ENCODE measurements at places on chromosomes 5 and 9.

- DNase-seq = no peak
These were observed 1.5 kb downstream of the NFIL3 start for GRCh38 chr9:91421971-91422757.

DNA sequence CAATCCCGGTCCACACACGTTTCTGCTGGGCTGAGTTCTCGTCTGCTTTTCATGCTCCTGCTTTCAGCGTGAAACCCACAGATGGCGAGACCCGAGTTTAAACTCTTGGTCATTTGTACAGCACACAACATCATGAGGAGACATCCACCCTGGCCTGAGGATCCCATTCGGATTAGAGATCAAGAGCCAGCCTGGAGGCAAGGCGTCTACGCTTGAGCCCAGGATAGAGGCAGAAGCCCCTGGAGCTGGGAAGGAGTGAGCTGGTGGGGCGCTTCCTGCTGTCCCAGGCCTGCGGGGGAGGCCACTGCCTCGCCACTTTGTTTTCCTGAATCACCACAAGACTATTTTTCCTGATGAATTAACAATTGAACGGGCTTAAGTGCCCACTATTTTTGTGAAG lies 281.9 kb upstream of the IRX4 start:
- no peak for DNase-seq

GRCh38 chr5:134184155-134185135 lies 7.7 kb upstream of the SKP1 start:
- DNase-seq = peak; percentile 60

DNA sequence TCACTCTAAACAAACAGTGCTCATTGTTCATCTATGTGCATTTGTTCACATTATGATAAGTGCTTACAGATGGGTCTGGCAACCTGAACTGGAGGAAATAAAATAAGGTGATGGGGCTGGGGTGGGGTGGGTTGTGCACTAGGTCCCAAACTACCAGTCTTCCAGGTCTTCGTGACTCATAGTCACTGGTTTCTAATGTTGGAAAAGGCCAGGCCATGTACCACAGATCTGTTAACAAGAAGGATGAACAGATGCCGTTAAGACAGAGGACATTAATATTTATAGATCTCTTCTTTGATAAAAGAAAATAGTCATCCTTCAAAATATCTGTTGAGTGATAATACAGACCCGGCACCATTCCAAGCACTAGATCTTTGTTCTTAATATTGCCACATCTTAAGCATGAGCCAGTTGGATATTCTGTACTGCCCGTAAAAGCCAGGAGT lies 71.4 kb upstream of the STARD4 start:
- no peak for DNase-seq

- DNase-seq = no peak
These were observed 104.4 kb downstream of the FRMD3 start for GRCh38 chr9:83433846-83434245.

GRCh38 chr9:83056174-83056573 lies 6.8 kb downstream of the RASEF start:
- no peak for DNase-seq

- DNase-seq = no peak
These were observed 300.8 kb downstream of the TRIM32 start for GRCh38 chr9:116987721-116988485.

GRCh38 chr9:79263628-79264027 lies 308.1 kb upstream of the TLE4 start:
- no peak for DNase-seq

GRCh38 chr9:94599102-94599501 lies 5.5 kb upstream of the FBP2 start:
- DNase-seq = no peak

DNA sequence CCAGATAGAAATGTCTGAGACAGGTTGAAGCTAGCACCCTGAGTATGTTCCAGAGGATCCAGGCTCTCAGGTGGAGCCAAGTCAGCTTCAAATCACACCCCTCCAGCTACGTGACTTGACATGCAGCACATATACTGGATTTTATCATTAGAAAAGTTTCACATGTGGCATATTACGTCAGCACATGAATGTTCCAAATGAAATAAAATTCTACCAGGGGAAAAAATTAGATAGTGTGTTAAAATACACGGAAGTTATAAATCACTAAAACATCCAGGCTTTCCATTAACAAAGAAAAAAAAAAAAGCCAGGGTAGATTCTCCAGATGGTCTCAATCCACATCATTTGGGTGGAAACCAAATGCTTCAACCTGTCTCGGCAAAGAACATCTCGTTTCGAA lies 251.6 kb downstream of the MPDZ start:
- no peak for DNase-seq

- DNase-seq = no peak
These were observed 332.0 kb downstream of the RFX3 start for GRCh38 chr9:3193791-3194190.

- DNase-seq = no peak
These were observed 27.6 kb upstream of the TSLP start for GRCh38 chr5:111043712-111044506.

DNA sequence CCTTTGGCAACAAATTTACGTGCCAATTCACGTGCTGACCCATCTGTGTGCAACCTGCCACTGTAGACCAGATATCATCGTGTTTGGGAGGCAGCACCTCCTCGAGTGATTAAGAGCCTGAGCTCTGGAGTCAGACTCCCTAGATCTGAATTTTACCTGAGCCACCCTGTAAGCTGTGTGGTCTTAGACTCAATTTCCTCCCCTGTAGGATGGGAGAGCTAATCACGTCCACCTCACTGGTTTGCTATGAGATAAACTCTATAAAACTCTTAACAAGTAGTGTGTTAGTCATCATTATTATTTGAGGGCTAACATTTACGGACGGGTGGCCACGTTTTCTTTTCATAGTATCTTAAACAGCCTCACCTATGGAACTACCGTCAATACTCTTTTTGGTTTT lies 220.0 kb upstream of the ADAMTSL1 start:
- no peak for DNase-seq

- peak; percentile 81 for DNase-seq
These were observed at the start of gene C9orf72 for GRCh38 chr9:27572918-27573633. C9orf72 (minus strand) TSS chr9:27573481; CDS start chr9:27567120, 6,361 bp downstream.

GRCh38 chr9:95425910-95426551 lies 90.7 kb downstream of the PTCH1 start:
- no peak for DNase-seq

- no peak for DNase-seq
These were observed 42.3 kb downstream of the PRELID2 start for GRCh38 chr5:145792840-145793239.

DNA sequence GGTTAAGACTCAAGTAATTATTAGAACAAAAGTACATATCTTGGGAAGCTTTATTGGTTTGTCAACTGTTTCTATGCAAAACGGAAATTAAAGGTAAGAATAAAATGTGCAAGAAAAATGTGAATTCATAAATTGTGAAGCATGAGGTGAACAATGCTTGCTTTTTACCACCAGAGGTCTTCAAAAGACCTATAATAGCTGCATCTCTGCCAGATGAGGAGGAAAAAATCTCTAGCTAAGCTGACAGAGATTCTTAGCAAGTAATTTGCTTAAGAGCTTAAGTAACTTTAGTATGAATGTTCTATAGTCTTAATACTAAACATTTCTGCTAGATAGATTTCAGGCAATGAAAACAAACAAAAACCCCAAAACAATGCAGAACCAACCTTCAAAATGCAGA lies 54.1 kb downstream of the MRPS30 start:
- DNase-seq = no peak

- DNase-seq = no peak
These were observed 95.5 kb downstream of the TMEM161B start for GRCh38 chr5:88172847-88173758.

GRCh38 chr9:98142182-98142907 lies 23.3 kb upstream of the TRIM14 start:
- DNase-seq = no peak

DNA sequence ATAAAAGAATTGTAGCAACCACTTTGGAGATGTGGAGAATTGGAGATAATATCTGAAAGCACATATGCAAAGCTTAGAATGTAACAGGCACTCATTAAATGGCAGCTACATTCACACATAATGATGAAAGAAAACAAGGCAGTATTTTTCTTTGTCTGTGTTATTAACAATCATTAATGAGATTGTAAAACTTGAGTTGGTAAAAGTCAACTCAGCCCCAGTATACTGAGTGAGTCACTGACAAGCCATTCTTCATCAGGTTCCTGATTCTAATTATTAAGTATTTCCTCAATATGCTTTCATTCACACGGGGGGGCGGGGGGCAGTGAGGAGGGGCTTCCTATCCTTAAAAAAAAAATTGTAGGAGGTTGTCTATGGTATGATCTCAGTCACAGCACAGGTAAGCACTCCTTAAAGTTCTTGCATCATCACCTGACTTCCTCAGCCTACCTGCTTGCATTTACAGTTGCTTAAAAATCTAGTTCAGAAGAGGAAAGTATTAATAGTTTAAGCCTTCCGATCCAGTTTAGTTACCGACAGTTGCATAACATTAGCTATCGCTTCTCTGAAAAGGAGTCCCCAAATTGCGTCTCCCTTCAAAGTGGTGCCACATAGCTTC lies 379.8 kb downstream of the EFNA5 start:
- DNase-seq = no peak

DNA sequence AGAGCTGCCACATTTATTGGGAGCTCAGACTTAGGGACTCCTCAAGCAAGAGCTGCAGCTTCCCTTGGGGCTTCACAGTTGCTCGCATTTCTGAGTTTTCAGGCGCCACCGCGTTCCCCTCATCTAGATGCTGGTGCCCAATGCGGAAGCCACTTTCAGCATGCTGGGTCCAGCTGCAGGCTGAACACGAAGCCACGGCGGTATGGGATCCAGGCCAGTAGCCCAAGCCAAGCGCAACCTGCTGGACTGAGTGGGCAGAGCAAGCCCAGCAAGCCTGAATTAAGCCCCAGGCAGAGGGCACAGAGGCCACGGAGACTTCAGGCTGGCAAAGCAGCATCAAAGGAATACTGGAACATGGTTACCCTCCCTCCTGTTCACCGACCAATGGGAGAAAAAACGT lies 391.5 kb downstream of the HTR1A start:
- no peak for DNase-seq

DNA sequence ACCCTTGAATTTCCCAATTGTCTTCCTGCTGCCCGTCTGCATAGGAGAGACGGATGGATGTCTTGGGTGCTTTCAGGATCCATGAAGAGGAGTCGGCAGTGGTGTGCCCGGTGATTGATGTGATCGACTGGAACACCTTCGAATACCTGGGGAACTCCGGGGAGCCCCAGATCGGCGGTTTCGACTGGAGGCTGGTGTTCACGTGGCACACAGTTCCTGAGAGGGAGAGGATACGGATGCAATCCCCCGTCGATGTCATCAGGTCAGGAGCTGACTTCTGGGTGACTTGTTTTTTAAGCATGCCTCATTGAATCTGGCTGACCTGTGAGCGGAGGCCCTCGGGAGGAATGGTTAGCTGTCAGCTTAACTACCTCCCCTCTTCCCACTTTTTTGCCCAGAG lies 24.2 kb downstream of the GALNT12 start:
- DNase-seq = no peak

DNA sequence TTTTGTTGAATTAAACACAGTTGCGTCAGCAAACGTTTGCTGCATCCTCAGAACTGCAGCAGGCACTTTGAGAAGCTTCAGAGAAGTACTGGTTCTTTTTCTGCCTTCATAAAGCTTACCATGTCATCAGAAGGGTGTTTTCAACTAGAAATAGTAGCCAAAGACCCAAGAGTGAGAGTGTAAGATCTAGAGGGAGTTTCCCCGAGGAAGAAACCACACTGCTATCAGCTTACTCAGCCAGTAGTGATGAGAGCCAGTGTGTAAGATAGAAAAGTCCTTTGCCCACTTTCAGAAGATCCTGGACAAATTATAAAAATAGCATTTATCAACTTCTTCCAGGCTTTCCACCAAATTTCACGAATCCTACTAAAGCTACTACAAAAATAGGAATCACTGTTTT lies 154.5 kb downstream of the PAPPA start:
- DNase-seq = no peak

DNA sequence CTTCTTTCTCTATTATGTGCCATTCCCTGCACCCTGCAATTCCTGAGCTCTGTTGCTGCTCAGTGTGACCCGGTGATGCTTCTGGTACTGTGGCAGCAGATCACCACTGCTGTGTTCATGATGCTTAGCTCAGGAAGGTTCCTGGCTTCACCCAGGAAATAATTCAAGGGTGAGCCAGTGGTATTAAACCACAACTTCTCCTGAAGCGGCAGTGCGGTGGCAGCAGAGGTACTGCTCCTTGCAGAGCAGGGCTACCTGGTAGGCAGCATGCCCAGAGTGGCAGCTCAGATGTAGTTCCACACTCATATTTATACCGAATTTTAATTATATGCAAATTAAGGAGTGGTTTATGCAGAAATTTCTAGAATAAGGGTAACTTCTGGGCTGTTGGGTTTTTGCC lies 213.8 kb upstream of the ZNF608 start:
- no peak for DNase-seq

DNA sequence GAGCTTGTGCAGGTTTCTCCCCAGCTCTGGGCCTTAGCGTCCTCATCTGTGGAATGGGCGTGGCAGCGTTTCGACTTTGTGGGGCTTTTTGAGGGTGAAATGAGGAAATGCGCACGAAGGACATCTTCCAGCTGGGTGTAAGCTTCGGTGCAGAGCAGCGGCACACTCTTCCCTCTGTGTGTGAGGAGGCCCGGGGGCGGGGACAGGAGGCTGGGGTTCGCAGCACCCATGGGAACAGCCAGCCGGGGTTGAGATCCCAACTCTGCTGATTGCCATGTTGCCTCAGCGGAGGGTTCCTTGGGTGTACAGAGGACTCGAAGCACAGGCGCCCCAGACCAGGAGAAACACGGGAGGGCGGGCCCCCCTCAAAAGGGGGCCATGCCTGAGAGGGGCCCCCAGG lies 265.6 kb downstream of the NSG2 start:
- DNase-seq = no peak

- no peak for DNase-seq
These were observed 5.1 kb downstream of the MLANA start for GRCh38 chr9:5895782-5896181.

DNA sequence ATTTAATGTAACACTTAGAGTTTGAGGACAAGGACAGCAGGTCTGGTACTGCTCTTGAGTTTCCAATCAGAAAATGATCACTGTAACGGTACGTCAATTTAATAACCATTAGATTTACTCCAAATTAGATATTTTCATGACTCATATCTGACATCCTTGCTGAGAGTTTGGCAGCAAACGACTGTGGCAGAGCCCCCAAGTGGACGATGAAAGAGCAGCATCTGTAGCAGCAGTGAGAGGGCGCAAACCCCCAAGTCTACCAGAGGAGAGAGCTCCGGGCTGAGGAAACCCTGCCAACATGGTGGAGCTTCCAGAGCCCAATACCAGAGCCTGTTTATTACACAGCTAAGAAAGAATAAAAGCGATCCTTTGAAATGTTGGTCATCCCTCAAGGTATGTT lies 73.2 kb upstream of the EPB41L4A start:
- DNase-seq = no peak
